Activated naive CD8-positive, alpha-beta T cell treated with anti-CD3 and anti-CD28 coated beads for 36 hours (primary cell): ENCODE measurements at places on chromosomes 6 and 20.

DNA sequence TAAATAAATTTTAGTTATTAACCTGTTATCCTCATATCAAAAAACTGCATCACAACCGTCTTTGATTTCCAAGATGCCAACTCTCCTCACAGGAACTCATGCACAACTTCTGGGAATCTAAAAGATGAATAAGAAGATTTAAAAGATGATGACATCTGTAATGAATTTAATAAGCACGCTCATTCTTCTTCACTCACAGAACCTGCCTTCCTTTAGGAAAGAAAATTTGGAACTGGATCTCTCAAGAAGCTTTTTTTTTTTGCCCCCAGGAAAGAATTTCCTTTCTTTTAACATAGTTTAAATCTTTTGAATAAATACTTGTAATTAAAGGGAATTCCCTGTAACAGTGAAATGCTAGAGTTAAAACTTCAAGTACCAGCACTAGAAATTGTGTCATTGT lies 161.5 kb downstream of the HIVEP2 start:
- no peak for DNase-seq

DNA sequence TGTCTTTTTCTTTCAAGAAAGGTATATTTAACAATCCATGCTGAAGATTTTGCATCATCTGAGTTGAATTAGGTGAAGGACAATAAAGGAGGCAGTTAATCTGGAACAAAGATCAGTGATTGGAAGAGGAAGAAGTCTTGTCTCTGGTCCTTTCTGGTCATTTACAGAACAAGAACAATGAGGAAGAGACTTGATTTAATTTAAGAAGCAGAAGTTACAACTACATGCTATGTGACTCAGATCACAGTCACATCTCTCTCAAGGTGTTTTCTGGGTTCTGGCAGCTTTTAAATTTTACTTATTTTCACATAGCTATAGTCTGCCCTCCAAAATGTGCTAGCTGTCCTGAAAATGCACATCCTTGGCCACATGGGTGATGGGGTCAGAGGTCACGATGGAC lies 53.5 kb upstream of the DEK start:
- DNase-seq: no peak

DNA sequence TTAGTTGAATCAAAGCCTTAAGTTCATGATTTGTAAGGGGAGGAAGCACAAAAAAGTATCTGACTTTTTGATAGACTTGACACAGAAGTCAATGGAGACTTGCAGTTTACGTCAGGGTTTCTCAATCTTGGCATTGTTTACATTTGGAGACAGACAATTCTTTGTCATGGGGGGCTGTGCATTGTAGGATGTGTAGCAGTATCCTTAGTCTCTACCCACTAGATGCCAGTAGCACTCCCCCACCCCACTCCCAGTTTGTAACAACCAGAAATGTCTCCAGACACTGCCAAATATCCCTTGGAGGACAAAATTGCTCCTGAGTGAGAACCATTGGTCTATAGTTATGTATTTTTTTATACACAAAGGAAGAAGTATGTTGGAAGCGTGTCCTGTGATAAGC lies 434.1 kb downstream of the RFPL4B start:
- DNase-seq: no peak

DNA sequence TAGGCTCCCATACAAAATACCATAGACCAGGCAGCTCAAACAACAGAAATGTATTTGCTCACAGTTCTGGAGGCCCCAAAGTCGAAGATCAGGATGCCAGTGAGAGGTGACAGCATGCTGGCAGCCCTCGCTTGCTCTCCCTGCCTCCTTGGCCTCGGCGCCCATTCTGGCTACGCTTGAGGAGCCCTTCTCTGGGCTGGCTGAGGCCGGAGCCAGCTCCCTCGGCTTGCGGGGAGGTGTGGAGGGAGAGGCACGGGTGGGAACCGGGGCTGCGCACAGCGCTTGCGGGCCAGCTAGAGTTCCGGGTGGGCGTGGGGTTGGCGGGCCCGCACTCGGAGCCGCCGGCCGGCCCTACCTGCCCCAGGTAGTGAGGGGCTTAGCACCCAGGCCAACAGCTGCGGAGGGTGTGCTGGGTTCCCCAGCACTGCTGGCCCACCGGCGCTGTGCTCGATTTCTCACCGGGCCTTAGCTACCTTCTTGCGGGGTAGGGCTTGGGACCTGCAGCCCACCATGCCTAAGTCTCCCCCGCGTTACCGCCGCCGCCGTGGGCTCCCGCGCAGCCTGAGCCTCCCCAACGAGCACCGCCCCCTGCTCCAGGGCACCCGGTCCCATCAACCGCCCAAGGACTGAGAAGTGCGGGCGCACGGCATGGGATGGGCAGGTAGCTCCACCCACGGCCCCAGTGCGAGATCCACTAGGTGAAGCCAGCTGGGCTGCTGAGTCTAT lies 32.6 kb upstream of the SERPINB9 start:
- no peak for DNase-seq

- DNase-seq: no peak
These were observed 395.0 kb upstream of the RUNX2 start for GRCh38 chr6:44933108-44933507.

DNA sequence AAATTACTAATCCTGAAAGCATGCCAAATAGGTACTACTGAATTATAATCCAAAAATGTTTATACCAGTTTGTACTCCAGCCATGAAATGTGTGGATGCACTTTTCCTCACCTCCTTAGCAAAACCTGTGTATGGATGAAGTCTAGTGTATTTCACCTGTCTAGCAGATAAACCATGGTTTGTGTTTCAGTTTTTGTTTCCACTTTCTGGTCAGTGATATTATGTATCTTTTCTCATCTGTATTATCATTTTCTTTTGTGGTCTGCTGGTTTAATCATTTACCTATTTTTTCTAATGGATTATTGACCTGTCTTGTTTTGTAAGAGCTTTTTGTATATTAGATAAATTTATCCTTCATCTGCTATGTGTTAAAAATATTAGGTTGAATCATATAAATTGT lies 41.0 kb upstream of the TMEM217 start:
- no peak for DNase-seq

- no peak for DNase-seq
These were observed 66.9 kb upstream of the CDH4 start for GRCh38 chr20:61185181-61185580.

DNA sequence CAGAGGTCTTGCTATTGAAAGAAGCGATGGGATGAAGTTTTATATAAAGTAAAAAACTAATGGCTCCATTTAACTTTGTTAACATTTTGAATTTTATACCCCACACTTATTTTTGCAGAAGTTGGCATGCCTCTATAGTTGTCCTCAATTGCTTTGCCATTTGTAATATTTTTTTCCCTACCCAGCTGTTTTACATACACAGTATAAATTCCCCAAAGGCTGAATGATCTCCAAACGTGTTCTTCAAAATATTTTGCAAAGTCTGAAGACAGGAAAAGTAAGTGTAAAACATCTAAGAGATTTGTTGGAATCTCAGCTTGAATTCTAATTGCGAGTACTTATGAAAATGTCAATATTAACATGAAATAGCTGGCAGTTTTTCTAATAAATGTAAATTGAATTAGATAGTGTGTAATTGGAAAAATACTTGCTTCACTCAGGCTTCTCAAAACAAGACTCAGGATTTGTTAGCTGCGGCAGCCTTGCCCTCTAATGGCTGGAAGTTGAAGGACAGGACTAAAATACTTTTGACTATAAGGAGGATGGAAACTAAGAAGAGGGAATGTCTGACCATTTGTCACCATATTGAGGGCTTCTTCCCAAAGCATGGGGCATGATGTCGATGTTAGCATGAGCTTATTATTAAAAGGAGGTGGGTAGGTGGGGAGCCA lies 226.8 kb downstream of the UST start:
- no peak for DNase-seq

DNA sequence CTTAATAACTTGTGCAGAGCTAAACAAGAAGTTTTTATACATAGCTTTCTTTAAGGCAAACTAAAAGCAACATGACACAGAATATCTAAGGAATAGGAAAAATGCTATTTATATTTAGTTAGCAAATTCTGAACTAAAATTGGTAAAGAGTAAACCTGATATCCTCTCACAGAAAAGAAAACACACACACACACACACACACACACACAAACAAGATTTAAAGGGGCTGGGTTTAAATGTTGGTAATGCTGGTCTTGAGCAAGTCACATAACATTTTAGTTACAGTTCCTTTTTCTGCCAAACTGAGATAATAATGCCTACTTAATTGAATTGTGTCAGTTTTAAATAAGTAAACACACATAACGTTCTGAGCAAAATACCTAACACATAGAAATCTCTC lies 1.6 kb downstream of the TRDN start:
- DNase-seq: no peak

- DNase-seq: no peak
These were observed 157.3 kb downstream of the PHF3 start for GRCh38 chr6:63792736-63793464.

DNA sequence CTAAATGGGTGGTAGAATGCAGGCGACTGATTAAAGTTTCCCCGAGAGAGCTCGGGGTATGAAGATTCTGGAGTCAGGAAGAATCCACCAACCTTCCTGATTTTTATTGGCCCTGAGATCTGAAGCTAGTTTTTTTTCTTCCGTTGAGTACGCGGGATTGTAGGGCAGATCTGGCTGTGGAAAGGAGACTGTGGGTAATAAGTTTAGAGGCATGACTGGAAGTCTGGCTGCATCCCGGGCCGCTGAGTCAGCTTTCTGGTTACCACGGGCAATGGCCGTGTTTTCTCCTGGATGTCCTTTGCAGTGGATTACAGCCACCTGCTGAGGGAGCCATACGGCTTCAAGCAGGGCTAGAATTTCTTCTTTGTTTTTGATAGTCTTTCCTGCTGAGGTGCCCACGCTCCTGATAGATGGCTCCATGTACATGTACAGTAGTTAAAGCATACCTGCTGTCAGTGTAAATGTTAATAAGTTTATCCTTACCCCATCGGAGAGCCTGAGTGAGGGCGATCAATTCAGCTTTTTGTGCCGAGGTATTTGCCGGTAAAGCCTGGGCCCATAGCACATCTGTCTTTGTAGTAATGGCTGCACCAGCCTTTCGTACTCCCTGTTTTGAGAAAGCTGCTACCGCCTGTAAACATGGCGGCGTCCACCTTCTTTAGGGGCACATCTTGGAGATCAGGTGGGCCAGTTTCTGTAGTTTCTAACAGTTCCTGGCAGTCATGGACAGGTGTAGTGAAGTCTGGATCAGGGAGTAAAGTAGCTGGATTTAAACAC lies 154.0 kb downstream of the TRIM27 start:
- DNase-seq: no peak

DNA sequence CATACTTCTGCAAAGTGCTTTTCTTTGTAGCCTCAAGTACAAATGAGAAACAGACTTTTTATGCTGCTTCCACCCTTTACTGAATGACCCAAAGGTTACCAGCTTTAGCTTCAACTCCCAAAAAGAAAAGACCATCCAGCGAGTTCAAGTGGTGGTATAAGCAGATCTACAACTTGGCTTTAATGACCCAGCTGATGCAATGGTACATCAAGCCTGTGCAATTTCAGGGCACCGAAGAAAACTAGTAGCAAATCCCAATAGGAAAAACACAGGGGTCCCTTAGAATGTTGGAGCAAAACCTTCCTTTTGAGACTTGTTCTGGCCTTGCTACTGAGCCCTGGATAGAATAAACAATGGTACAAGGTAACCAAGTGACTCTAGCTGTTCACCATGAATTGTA lies 33.8 kb downstream of the STX7 start:
- no peak for DNase-seq

DNA sequence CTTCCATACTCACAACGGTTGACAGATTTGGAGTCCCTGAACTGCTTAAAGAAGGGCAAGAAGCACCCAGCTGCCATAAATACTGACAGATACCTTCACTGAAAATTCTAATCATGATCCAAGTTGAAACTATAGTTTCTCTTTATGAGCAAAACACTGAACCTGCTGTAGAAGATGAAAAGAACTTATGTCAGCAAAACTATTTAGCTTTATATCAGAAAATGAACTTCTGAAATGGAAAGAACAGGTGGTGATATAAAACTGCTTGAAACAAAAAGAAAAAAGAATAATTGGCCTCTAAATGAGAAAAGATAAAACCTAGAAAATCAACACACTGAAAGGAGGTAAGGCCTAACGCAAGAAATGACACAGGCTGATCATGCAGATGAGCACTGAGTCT lies 72.4 kb downstream of the HACE1 start:
- no peak for DNase-seq

DNA sequence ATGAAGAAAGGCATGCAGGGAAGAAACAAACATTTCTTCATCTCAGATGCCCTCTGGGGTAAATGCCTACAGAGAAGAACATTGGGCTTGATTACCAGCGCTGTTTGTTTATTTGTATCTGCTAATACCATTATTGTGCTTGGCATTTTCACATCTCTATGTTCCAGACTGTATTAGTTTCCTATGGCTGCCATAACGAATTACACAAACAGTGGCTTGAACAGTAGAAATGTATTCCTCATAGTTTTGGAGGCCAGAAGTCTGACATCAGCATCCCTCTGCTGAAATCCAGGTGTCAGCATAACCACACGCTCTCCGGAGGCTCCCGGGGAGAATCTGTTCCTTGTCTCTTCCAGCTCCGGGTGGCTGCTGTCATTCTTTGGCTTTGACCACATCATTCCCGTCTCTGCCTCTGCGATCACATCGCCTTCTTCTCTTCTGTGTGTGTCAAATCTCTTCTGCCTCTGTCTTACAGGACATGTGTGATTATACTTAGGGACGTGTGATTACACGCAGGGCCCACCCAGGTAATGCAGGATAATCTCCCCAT lies 241.6 kb upstream of the SUPT3H start:
- DNase-seq: no peak

GRCh38 chr20:37968841-37969401 lies 64.3 kb downstream of the TTI1 start:
- DNase-seq: no peak

DNA sequence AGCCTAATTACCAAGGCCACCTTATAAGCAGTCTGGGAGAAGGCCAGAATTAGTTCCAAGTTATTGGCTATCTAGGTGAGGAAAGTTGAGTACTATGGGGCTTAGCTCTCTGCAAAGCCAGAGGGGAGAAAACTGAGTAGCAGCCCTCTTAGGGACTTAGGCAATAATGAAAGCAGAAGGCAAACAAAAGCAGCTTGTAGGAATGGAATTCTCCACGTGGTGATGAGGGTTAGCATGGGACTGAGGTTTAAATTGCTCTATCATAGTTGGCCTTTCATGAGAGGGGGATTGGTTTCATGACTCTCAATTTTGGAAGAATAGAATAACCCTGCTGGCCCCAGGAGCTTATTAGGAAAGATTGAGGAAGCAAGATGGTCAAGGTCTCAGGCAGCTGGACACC lies 7.0 kb upstream of the UBE2J1 start:
- no peak for DNase-seq

DNA sequence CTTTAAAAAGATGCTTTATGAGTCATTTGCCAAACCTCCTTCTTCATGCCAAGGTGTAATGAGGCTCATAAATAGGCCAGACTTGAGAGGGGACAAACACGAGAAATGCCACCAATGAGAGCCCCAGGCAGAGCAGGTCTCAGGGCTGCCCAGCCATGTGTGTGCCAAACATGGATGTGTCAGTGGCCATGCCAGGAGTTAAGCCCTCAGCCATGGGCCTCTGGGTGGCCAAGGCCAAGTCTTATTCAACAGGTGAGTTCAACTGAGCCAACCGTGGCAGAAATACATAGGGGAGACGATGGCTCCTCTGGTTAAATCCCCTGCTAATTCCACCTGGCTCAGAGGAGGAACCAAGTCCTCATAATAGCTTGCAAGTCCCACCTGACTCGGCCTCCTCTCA lies 358.8 kb downstream of the PREX1 start:
- no peak for DNase-seq
